ENCODE measurements at places on chromosomes 3 and 15.

GRCh38 chr3:196969660-196970546 is 1.3 kb upstream of the PIGZ start:
- no peak for DNase-seq

DNA sequence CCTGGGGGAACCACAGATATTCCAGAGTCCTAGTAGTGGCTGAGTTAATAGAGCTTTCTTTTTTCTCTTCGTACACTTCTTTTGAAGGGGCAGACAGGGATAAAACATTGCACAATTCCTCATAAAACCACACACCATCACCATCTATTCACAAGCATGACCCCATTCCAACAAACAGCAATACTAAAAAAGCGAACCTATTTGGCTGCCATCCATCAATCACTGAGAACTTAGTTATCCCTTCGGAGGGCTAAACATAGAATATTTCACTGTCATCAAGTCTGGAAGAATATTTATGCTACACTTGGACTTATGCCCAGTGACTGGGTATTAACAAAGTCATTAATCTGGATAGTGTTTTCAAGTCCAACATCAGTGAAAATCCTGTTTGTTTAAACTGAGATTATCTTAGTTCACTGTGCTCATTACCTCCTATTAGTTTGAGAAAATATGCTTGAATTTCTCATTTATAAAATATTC is 80.3 kb upstream of the PRTG start:
- no peak for DNase-seq

DNA sequence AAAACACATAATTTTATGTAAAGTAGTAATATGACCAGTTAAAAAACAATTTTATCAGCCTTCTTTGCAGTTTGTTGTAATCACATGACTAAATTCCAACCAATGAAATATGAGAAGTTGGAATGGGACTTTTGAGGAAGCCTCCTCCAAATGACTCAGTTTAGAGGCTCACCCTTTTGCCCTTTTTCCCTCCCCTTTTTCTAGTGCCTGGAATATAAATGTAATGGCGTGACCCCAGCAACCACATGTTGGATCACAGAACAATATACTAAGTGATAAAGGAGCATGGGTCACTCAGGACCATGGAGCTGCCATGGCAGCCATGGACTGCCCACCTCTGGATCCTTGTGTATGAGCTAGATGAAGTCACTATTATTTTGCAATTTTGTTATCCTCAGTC is 48.8 kb upstream of the HEG1 start:
- no peak for DNase-seq

- DNase-seq = no peak
Observed at GRCh38 chr3:110767156-110767555, 304.5 kb upstream of the NECTIN3 start.

- DNase-seq = no peak
Observed at GRCh38 chr3:59886790-59887189, 837.0 kb upstream of the CFAP20DC start.

DNA sequence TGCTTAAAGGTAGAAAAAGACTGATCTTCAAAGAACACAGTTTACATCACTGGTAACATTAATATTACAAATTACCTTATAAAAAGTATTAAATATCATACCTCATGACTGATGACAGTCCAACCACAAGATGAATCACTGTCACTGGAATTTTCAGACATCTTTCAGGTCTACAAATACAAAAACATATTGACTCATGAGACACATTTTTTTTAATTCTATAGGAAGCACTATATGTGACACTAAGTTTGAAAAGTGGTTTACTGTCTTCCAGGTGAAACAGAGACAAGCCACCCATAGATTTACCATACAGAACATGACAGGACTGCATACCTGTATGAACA is 18.9 kb downstream of the CCPG1 start:
- DNase-seq = no peak

GRCh38 chr3:158249183-158249582 is 139.3 kb downstream of the RSRC1 start:
- DNase-seq = no peak

GRCh38 chr15:95911570-95912279 is 418.8 kb upstream of the NR2F2 start:
- no peak for DNase-seq

DNA sequence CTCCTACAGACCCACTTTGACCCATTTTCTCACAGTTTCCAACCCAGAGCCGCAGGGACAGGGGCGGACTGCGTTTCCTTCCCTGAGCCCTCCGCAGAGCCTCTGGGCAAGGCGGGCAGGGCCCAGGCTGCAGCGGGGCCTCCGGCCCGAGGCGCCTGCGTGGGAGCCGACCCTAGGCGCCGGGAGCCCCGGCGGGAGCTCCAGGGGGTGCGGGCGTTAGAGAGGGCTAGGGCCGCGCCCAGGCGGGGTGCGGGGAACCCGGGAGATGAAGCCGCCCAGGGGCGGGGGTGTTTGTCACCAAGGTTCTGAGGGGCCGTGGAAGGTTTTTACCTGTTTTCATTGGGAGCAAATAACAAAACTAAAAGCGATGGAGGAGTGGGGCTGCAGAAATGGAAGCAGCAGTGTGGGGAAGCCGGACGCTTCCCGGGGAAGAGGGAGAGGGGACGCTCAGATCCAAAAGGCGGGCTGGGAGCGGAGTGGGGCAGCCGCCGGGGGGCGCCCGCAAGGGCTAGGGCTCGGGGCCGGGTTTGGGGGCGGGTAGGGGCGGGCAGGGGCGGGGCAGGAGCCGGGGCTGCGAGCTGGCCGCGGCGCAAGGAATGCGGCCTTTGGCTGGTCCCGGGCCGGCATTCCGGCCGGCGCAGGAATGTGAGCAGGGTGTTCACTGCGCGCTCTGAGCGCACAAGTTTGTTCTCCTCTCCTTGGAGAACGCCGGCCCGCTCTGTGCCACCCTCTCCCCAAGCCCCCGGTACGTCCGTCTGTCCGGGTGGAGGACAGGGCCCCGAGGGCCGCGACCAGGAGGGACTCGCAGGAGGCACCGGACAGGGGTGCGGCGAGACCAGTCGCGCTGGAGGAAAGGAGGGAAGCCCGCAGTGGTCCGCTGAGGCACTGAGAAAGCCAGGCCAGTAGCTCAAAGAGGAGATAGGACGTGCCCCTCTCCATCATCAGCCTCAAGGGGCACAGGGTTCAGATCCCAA is 61.1 kb downstream of the AMOTL2 start:
- no peak for DNase-seq

GRCh38 chr3:121998030-121998580 is 23.9 kb downstream of the ILDR1 start:
- DNase-seq = no peak

GRCh38 chr3:185796431-185797107 is 28.3 kb downstream of the IGF2BP2 start:
- no peak for DNase-seq

DNA sequence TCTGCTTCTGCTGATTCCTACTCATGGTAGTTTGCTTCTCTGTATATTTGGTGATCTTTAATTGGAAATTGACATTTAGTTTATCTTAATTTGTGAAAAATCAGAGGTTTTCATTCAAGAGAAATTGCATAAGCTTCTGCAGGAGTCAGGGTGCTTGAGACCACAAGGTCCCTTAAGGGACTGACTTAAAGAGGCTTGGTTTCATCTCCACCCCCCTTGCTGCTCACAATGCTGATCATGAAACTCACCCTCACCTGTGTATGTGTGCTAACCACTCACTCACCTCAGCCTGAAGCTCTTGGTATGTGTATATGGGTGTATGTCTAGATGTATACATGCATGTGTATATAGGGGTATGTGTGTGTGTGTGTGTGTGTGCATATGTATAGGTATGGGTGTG is 11.4 kb downstream of the PGPEP1L start:
- DNase-seq = no peak

- DNase-seq = no peak
Observed at GRCh38 chr15:101406526-101407195, 82.8 kb downstream of the PCSK6 start.

GRCh38 chr3:26438981-26439884 is 183.3 kb upstream of the LRRC3B start:
- no peak for DNase-seq

DNA sequence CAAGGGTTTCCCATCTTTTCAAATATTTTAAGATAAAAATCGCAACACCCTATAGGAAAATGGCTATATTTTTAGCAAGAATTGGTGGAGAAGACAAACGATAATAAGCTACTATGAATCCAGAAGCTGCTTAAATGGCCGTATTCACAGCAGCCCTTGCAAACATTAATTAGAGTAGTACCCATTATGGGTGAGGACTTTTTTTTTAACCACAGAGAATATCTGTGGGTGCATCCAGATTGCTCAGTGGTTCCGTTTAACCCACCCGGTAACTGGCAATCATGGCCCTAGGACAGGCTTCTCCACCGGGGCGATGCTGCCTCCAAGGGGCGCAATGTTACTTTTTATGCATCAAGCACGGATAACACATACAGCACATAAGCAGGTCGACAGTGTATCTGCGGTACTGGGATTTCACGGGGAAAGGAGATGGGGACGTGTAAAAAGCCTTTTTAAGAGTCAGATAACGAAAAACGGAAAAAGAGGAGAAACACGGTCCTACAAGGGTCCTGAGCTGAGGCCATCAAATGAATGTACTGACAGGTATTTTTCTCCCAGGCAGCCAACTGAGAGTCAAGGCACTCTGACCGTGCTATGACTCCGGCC is 968 bp upstream of the TMEM266 start:
- DNase-seq = no peak

- DNase-seq = no peak
Observed at GRCh38 chr3:179666436-179667035, 13.7 kb downstream of the USP13 start.

GRCh38 chr3:37283011-37283410 is 108.6 kb upstream of the LRRFIP2 start:
- DNase-seq = no peak

DNA sequence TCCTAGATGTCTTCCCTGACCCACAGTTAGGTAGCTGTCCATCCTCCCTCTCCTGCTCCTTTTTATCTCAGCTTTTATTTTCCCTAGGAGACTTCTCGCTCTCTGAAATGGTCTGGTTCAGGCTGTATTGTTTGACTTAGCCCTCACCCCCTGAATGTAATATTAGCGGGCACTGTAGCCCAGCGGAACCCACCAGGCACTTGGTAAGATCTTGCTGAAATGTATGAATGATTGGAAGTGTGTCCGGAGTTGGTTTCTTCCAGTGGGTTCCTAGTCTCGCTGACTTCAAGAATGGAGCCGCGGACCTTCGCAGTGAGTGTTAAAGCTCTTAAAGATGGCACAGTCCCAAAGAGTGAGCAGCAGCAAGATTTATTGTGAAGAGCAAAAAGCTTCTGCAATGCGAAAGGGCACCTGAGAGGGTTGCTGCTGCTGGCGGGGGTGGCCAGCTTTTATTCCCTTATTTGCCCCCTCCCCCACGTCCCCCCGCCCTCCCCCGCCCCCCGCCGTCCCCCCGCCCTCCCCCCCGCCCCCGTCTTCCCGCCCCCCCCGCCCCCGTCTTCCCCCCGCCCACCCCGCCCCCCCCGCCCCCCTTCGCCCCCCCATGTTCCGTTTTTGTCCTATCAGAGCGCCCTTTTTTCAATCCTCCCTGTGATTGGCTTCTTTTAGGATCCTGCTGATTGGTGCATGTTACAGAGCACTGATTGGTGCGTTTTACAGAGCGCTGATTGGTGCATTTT is 694 bp upstream of the EEFSEC start:
- no peak for DNase-seq

DNA sequence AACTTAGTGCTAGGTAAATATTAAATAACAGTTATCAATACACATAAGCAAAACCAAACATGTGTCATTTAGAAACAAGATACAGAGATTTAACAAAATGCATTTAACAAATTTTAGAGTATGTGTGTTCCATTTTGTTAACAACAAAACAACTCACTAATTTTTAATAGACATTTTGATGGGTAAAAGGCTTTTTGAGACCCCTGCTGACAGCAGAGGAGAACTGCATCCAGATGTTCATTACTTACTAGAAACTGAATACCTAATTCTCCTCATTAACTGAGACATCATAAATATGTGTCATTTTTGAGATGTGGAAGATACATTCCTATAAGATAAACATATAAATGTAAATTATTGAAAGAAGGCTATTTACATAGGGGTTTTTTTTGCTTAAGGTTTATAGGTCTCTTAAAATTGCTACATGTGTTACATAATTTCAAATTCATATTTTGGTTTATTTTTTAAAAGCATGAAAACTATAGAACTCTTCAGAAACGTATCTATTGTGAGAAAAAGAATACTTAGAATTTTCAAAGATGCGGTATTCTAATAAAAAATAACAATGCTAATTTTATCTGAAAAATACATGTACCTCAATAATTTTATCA is 1009.8 kb downstream of the TUSC7 start:
- DNase-seq = no peak

DNA sequence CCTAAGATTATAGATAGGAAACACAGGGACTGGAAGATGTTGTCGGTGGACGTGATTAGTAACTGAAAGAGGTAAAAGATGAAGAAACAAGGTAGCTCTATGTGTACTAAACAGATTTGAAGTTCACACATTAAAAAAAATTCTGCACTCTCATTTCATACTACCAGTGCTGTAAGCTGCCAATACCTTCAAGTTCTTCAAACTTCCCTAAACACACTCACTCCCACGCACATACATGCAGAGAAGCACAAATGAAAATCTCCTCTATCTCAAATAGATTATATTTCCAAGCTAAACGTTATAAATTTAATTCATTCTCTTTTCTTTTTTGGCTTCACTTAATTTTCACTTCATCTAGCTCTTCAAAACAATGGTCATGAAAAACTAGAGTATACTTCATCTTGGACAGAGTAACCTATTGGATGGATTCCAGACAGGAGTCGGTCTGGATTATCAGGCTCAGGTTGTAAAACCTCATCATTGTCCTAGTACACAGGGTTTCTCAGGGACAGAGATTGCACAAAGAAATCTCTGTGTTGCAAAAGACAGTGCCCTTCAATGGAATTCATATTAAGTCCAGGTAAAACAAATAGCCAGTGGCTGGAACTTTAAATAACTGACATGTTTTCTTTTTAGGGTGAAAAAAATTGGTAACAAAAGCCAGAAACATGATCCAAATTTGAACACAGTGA is 408.1 kb upstream of the ZNF385D start:
- no peak for DNase-seq

GRCh38 chr3:24047513-24047912 is 102.4 kb downstream of the NR1D2 start:
- no peak for DNase-seq

DNA sequence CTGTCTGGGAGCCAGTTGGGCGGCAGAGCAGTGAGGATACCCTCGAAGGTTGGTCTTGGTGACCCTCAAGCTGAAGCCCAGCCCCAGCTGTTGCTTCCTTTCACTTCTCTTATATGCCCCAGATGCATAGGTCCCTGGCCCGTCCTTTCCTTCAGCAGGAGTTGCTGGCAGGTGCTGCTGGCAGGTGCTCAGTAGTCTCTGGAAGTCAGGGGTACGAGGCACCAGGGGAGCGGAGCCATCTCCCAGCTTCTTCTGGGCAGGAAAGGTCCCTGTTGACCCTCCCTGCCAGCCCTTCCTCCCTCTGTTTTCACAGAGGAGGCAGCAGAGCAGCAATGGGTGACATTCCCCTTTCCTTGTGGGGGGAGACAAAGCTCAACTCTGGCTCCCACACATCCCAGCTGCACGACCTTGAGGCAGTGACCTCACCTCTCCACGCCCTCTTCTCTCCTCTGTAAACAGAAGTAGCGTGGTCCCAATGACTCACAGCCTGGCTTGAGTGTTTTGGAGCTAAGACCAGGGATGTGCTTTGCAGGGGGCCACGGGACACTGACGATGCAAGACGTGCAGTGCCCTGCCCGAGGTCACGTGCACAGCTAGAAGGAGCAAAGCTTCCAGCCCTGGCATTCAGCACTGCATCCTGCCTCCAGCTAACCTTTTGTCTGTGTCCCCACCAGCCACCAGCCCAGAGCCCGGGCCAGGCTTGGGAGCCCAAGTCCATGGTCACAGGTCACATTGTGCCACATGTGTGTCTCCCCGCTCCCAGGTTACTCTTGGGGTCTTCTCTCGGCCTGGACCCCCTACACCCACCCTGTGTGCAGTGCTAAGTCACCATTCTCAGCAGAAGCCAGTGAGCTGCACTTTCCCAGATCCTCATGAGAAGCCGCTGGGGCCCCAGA is 49.7 kb downstream of the SLC6A6 start:
- DNase-seq = no peak

Data from activated naive CD4-positive, alpha-beta T cell (primary cell).